Right cardiac atrium (tissue), 5 donors: ENCODE measurements at places on chromosomes 3 and 15. TPM values are rescaled to one million over a fixed set of nuclear protein-coding genes. Genes with fewer than 3 reads are reported as not detected.

The GHRL gene
- polyA plus RNA-seq, result 0.25 TPM

- DNase-seq, result no peak
Measured at GRCh38 chr3:47761046-47761445, 20.6 kb downstream of the SMARCC1 start.

DNA sequence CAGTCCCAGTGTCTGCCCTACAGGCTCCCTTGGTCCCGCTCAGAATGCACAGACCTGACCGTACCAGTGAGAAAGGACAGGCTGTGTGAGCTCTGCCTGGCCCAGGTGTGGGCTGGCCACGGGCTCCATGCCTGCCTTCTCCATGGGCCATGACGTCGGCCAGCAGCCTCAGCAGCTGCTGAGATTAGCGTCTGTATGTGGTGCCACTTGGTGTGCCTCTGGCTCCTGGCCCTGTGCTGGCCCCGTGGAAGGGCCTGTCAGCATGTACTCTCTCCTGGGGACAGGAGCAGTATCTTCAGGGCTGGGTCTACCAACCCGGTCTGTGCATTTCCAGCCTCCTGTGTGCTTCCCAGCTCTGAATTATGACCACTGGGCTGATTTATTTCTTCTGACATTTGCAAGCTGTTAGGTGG lies 25.7 kb downstream of the KLF13 start:
- DNase-seq, result peak; percentile 88

DNA sequence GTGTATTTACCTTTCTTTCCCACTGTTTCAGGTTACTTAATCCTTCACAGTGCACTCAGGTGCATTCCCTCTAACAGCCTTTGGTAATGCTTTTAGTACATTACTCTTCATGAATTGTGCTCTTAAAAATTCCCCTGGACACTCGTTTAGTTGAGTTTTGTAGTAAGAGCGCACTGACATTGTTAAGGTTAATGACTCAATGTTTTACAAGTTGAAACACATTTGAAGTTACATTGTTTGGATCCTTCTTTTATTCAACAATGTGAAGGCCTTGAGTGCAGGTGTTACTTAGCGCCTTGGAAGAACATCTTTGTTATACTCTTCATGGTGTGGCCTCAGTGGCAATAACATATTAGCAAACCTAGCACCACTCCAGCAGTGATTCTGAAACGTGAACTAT lies 739.6 kb downstream of the NAALADL2 start:
- DNase-seq, result no peak

- DNase-seq, result no peak
Measured at GRCh38 chr15:70487387-70487740, 276.0 kb downstream of the UACA start.

GRCh38 chr3:4864503-4864902 lies 114.7 kb upstream of the BHLHE40 start:
- no peak for DNase-seq

GRCh38 chr15:57647791-57648130 lies 56.1 kb downstream of the MYZAP start:
- DNase-seq, result peak; percentile 44

The SLC38A3 gene
- polyA plus RNA-seq, result 5.4 TPM

The CCR9 gene
- not detected for polyA plus RNA-seq

DNA sequence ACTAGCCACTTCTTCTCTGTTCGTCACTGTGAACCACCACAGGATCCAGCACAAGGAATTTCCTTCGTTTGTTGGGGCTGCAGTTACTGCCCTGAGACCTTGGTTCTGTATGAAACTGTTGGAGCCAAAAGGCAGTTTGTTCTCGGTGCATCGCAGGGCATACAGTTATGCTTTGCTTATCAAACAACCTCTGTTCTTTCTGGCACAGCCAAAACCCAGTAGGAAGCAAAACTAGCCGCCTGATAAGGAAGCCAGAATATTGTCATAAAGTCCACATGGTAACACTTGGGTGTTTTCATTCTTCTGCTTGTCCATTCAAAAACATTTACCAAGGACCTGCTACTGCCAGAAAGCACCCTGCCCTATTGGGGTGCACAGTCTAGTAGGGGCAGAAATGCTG lies 116.1 kb downstream of the RAB11A start:
- no peak for DNase-seq

GRCh38 chr15:61839546-61839945 lies 220.7 kb downstream of the VPS13C start:
- no peak for DNase-seq

- no peak for DNase-seq
Measured at GRCh38 chr15:55954862-55955605, 38.4 kb downstream of the NEDD4 start.

DNA sequence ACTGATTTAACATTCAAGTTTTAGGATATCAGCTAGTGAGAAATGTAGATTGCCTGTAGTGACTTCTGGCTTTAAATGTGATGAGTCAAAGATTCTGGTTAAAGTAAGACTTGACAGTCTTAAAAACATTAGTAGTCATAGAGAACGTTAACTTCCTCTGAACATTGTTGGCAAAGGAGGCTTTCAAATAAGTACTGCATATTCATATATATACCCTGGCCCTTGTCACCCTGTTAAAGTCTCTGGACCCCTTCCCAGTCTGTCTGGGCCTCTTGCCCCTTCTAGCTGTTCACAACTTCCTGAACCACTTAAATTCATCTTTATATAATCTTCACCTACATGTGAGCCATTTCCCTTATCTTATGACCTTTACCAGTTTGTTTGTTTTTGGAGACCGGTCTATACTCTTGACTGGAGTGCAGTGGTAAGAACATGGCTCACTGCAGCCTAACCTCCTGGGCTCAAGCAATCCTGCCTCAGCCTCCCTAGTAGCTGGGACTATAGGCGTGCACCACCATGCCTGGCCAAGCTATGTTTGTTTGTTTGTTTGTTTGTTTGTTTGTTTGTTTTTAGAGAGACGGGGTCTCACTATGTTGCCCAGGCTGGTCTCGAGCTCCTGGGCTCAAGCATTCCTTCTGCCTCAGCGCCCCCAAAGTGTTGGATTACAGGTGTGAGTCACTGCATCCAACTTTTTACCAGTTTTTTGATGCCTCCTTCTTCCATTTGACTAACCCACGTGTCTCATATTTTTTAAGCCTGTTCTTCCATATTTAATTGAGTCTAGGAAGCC lies 64.4 kb upstream of the CRTC3 start:
- DNase-seq, result no peak

The ADAMTSL3 gene
- 4.7 TPM for polyA plus RNA-seq

DNA sequence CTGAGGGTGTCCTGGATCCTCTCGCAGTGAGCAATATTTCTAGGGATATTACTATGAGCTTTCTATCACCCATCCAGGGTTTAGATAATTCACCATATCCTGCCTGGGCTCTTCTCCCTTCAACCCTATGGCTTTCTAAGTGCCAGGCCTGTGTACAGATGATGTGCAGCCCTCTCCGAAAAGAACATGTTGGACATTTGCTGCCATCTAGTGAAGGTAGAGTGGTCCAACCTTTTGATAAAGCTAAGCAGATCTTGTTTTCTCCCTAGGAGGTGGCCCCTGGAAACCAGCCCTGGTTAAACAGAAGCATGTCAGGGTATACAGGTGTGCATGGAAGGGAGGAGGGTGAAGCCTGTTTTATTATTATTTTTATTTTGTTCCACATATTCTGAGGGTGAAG lies 27.9 kb upstream of the SCN10A start:
- DNase-seq, result no peak

DNA sequence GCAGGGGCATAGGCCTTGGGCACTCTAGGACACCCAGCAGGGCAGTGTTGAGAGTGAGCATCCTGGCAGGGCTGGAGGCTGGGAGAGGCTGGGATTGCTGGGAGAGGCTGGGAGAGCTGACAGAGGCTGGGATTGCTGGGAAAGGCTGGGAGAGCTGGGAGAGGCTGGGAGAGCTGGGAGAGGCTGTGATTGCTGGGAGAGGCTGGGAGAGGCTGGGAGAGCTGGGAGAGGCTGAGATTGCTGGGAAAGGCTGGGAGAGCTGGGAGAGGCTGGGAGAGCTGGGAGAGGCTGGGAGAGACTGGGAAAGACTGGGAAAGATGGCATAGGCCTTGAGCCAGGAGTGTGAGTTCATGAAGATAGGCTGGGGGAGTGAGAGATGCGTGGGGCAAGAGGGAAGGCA lies 77.8 kb downstream of the MESD start:
- no peak for DNase-seq

DNA sequence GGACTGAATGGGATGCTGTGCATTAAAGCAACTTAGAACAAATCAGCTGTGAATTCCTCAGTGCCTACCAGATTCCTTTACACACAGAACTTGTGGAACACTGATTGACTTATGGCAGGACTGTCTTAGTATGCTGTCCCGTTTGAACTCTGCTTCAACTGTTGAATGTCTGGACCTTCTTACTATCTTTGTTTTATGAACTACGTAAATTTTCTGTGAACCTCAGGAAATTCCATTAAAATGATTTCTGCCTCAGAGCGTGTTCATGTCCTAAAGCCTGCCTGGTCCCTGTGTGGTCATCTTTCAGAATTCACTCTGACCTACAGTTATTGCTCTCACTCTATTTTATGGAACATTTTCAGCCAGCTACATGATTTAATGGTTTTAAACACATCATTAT lies 29.4 kb upstream of the FBN1 start:
- no peak for DNase-seq

DNA sequence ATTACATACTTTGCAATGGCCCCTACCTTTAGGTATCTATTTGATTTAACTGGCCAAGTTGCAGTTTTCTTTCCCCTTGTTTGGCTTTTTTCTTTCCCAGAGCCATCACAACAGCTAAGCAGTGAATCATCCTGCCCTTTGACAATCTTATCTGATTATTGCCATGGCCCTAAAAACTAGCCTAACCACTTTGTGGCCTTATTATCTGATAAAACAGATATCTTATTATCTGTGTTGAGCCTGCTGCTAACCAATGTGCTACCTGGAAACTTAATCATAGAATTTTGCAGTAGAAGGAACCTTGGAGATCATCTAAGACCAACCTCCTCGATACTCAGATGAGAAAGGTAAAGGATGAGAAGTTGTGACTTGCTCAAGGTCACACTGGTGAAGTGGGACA lies 37.1 kb downstream of the EIF4E3 start:
- DNase-seq, result no peak

The C3orf22 gene
- polyA plus RNA-seq, result not detected

- DNase-seq, result no peak
Measured at GRCh38 chr3:33482111-33482521, 41.9 kb upstream of the UBP1 start.

- no peak for DNase-seq
Measured at GRCh38 chr15:31499236-31499952, 172.8 kb downstream of the KLF13 start.

The C3orf49 gene
- polyA plus RNA-seq, result not detected

DNA sequence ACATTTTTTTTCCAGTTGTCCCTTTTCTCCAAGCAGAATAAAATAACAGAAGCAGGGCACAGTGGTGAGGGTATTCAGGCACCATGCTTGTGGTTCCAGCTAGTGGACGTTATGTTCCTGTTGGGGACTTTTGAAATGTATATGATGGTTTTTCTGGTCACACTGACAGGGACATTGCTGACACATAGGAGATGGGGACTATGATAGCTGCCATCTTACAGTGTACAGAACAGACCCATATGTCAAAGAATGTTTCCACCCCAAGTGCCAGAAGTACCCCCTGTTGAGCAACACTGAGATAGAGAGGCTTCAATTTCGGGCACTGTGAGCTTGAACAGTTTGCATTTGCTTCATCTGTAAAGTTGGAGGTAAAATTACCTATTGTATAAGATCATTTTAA lies 38.6 kb downstream of the MCTP2 start:
- DNase-seq, result no peak

- DNase-seq, result no peak
Measured at GRCh38 chr3:15063656-15064286, 1.3 kb downstream of the MRPS25 start.

The HHATL gene
- 622 TPM for polyA plus RNA-seq

DNA sequence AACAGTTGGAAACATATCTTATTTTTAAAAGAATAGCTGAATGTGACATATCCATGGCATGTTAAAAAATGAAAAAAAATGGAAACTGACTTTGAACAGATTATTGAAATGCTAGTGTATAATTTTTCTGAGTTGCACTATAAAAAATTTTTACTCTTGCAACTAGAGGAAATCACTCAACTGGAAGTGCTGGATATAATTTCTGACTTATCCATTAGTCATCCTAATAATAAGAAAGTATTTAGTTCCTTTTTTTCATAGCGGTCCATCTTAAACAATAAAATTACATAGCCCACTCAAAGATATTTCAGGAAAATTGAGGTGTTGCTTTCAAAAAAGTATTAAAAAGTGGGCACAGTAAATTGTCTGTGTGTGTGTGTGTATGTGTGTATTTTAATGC lies 80.7 kb downstream of the MBNL1 start:
- no peak for DNase-seq

- DNase-seq, result no peak
Measured at GRCh38 chr3:187746442-187747281, 1.4 kb upstream of the BCL6 start.

The TBC1D23 gene
- 15.0 TPM for polyA plus RNA-seq

The UNC13C gene
- 0.05 TPM for polyA plus RNA-seq

DNA sequence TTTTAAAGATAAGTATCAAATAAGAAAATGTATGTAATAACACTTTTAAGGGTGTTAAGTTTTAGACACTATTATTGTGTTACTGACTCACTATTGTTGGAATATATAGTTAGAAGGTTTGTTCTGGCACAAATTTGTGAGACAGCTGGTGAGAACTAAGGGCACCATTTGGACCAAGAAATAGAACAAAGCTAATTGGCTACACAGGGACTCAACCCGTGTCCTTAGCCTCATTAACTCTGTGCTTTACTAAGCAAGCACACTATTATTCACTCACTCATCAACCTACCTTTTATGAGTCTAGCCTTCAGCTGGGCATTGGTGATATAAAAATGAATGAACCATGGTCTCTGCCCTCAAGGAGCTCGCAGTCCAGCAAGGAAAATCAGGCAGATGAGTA lies 4.1 kb upstream of the UNC13C start:
- no peak for DNase-seq

DNA sequence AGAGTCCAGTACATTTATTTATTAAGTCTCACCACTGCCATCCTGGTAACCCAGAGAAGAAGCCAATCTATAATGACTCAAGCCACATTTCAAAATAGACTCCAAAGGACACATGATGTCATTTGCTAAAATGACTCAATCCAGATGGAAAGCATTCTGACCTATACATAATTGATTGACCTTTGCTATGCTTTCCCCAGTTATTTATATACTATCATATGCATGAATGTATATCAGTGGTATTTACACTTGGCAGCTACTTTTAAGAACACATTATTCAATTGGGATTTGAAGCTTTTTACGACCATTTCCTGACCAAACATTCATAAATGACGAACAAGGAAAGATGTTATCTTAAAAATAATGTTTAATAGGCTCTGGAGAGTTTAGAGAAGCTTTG lies 297.2 kb downstream of the FHIT start:
- no peak for DNase-seq

GRCh38 chr3:131393051-131393450 lies 11.5 kb downstream of the NUDT16 start:
- DNase-seq, result no peak

- no peak for DNase-seq
Measured at GRCh38 chr3:124685481-124685880, 44.8 kb upstream of the UMPS start.

GRCh38 chr3:184814214-184814613 lies 2.2 kb downstream of the VPS8 start:
- no peak for DNase-seq

The CACNA1D gene
- polyA plus RNA-seq, result 3.7 TPM

The SCN5A gene
- 69.0 TPM for polyA plus RNA-seq
